ENCODE measurements at places on chromosomes 5 and 9.

DNA sequence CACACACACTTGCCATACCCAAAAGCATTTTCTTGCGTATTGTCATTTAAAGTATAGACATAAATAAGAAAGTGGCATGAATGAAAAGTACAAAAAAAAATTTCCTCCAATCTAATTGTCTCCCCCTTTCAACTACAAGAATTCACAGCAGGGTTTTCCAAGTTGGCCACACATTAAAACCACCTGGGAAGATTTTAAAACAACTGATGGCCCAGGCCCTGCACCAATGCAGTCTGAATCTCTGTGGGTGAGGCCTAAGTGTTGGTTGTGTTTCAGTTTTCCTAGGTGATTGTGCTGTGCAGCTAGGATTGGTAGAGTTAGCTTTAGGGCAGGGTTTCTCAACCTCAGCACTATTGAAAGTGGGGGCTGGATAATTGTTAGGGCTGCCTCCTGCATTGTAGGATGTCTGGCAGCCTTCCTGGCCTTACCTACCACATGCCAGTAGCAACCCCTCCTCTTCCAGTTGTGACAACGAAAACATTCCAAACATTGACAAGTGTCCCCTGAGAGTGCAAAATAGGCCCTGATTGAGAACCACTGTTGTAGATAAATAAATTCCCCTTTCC is 337.1 kb downstream of the KIAA0825 start:
- no peak for DNase-seq

GRCh38 chr9:104992659-104993058 is 64.7 kb upstream of the ABCA1 start:
- no peak for DNase-seq

DNA sequence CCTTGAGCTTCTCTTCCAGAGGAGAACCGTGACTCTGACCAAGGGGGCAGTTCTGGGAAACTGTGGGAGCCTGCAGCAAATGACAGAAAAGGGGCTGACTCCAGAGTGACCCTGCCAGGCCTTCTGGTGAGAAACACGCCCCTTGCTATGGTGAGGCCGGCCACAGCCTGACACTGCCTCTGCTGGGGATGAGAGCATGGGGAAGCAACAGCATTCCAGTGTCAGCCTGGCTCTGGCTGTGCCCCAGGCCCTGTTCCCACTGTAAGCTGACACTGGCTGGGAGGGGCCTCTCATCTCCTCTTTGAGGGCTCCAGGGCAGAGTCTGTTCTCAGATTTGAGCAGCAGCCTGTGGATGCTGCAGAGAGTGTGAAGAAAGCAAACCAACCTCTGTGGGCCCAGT is 180.0 kb upstream of the IL12B start:
- DNase-seq = peak; percentile 84

DNA sequence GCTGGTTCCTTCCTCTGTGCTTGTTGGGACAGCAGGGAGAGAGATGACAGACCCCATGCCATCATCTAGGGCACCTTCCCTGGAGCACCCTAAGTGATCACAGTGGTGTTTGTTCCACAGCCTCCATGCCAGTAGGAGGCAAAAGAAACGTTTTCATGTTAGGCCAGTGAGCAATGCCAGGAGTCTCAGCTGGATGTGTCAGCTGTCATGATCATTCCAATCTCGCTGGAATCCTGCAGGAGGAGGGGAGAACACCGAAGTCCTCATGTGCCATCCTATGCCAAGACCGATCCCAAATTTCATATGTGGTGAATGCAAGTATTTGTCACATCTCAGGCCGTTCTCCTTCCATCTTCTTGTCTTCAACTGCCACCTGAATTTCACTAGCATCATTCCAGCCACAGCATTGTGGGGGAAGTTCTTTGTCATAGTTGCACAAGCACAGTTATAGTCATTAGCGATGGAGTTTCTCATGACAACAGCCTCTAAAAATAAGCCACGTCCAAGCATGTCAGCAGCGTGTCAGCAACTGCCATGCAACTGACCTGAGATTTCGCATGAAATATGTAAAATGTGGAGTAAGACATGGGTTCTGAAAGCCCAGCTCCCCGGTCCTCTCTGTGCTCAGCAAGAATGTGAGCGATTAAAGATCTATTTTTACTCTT is 97.2 kb upstream of the DNAH5 start:
- DNase-seq = no peak

DNA sequence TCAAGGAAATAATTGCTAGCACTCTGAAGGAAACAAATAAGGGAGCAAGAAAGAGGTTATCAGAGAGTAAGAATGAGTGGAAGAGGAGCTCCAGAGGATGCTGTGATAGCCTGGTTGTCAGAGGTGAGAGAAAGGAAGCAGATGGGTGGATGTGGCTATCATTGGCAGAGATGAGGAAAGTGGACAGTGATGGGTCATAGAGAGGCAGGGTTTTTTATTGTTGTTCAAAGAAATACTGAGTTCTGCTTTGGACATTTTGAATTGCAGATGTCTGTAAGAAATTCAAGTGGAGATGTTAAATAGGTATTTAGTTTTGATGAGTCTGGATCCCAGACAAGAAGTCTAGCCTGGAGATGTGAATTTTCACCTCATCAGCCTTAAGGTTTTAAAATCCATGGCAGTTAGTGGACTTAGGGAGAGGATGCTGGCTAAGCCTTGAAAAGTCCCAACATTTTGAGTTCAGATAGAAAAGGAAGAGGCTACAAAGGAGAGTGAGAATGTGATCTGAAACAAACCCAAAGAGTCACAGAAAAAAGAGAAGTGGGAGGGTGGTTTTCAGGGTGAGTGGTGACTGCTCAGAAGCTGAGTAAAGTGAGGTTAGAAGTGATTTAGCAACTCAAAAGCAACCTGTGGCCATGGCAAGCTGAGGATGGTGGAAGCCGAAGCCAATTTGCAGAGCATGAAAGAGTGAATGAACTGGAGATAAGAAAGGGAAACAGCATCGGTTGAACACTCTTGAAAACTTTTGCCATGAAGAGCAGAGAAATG is 50.4 kb downstream of the PPIC start:
- no peak for DNase-seq

DNA sequence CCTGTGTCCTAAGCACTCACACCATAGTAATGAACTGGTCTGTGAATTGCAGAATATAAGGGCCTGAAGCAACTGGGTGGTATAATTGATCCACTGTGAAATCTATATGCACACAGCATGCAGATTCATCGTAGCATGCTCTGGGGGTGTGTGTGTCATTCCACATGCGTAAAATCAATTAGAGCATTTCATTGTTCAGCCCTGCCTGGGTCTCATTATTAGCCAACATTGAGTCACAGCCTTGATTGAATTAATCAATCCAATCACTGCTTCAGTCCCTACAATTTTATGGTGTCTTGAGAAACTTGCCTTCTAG is 248.0 kb downstream of the ADAMTSL1 start:
- no peak for DNase-seq

DNA sequence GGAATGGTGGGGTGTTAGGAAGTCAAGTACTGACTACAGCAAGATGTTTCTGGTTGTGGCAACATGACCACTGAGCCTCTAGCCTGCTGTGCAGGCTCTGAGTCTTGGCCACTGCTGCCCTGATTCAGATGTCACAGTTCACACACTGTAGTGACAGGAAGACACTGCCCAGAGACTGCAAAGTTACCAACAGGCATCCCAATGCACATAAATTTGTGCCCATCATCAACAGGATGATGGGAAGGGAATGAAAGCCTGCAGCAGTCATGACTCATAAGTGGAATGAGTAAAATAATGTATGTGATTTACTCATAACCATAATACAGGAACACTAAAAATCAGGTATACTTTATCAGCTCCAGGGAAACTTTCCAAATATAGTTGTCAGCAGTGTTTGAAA is 251.6 kb upstream of the HAPLN1 start:
- no peak for DNase-seq

GRCh38 chr5:129747572-129748407 is at the start of gene MINAR2:
Gene MINAR2 (plus strand): TSS chr5:129748094. CDS start chr5:129748191, 97 bp downstream.
- DNase-seq = no peak

DNA sequence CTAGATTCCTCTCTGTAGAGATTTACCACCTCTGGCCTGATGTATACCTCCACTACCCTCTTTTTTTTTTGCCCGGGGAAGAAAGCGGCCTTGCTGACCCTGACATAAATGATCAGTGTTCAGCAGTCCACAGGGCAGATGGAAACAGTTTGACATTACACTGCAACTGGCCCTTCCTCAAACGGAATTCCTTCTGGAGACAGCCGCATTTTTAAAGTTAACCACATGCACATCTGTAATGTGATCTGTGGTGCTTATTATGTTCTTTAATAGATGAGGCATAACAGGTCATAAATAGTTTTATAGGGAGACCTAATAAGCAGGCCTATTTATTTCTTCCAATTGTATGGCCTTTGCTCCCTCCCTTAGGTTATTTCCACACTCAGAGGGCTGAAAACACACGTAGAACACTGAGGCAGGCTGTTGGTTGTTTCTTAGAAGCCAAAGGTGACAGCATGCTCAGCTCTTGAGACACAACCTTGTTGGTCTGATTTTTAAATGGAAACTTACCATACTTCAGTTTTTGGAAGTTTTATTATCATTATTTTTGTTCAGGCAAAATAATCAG is 84.0 kb upstream of the APC start:
- DNase-seq = no peak

DNA sequence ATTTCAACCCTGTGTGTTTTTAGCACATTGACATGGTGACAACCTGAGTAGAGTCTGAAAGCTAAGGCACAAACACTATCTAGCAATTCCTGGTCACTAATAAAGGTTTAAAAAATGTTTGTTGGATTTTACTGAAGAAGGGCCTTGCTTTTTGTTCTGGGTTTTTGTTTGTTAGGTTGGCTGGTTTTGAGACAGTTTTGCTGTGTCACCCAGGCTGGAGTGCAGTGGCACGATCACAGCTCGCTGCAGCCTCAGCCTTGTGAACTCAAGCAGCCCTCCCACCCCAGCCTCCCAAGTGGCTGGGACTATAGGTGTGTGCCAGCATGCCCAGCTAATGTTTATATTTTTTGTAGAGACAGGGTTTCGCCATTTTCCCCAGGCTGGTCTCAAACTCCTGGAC is 39.0 kb downstream of the PRKACG start:
- DNase-seq = no peak

DNA sequence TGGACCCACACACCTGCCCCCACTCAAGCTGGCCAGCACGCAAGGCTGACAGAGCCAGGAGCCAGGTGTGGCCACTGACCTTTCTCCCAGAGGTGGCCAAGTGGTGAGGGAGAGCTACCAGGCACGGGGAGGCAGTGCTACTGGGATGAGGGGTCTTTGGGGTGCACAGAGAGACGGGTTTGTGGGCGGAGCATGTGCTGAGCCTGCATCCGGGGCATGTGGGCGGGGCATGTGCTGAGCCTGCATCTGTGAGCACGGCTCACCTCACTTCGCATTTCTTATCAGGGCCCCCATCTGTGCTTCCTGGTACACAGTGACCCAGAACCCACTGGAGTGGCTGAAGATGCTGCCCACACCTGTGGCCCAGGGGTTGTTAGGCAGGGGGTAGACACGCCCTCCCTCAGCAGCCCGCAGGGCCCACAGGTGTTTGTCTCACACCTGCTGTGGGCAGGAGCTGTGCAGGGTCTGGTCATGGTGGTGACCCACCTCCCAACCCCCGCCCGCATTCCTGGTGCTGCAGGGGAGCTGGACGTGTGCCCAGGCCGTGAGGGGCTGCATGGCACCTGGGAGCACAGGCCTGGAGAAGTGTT is 21.5 kb downstream of the CCDC187 start:
- no peak for DNase-seq

GRCh38 chr9:134545543-134546245 is 95.9 kb upstream of the COL5A1 start:
- peak; percentile 58 for DNase-seq

DNA sequence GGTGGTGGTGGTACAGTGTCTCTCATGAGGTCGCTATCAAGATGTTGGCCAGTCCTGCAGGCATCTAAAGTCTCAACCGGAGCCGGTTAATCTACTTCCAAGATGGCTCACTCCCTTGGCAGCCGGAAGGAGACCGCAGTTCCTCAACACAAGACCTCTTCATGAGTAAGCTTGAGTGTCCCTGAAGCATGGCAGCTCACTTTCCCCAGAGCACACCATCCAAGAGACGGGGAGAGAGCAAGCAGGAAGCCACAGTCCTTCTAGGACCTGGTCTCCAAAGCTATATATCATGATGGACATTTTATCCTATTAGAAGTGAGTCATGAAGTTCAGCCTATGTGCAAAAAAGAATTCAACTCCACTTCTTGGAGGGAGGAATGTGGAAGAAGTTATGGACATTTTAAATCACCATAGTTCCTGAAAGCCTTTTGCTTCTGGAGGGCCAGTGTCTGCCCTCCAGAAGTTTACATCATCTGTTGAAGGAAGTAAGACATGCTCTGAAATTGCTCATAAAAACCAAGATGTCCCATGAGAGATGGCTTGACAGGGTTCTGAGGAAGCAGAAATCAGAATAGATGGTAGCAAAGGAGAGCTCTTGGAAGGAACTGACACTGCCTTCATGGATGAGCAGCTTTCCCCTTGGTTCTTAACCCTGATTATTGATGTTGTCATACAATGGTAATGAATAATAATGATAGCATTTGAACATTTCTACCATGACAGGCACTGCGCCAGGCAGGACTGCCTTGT is 21.3 kb downstream of the GALNT10 start:
- peak; percentile 95 for DNase-seq
